T-helper 17 cell (primary cell): ENCODE measurements at places on chromosomes 1 and 21.
A peak's percentile ranks its signal among the peaks of the same experiment; 100 is the strongest.

DNA sequence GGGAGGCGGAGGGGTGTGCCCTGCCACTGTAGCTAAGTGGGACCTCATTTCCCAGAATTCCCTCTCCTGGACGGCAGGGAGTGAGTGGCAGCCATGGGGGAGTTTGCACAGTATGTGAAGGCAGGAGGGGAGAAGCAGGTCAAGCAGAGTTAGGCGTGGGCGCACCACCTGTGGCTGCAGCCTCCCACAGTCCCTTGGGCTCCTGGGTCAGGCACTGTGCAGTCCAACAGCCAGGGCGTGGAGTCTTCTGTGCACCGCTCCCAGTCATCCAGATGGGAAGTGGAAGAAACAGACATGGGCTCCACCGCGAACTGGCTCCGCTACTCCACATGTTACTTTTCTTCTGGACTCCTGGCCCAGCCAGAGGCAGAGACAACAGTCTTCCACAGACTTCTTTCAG lies 85.4 kb upstream of the TIAM1 start:
- no peak for DNase-seq

GRCh38 chr1:4220362-4220761 lies 320.3 kb upstream of the C1orf174 start:
- no peak for DNase-seq

DNA sequence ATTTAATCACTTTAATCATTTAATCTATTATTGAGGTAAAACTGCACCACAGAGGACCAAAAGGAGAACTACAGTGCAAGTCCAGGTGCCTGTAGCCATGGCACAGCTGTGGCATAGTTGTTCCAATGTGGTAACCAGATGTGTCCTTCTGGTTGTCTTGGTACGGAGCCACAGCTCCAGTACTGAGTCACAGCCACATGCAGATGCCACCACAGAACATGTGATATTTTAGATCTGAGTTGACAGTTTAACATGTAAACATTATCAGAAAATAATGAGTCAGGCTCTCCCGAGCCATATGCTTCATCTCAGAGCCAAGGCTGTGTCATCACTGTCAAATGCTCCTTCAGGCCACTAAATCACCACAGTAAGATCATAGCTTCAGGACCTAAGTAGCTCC lies 56.4 kb upstream of the RGS7 start:
- no peak for DNase-seq

- DNase-seq: no peak
Observed at GRCh38 chr21:33884376-33885171, 31.0 kb downstream of the ATP5PO start.

DNA sequence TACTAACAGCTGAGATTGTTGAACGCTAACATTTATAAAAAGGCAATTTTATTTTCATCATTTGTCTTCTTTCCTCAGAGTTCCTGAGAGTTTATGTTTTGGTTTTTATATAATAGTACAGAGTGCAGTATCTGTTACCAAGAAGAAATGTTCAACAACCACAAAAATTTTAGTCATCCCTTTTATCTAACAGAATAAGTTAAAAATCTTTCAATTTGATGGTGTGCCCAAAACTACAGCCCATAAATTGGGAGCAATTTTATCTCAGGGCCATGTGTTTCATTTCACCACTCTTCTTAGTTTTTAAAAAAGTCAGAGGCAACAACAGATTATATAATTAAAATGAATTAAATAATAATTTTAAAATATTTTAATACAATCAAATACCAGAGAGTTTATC lies 37.1 kb downstream of the NEXN start:
- DNase-seq: no peak

DNA sequence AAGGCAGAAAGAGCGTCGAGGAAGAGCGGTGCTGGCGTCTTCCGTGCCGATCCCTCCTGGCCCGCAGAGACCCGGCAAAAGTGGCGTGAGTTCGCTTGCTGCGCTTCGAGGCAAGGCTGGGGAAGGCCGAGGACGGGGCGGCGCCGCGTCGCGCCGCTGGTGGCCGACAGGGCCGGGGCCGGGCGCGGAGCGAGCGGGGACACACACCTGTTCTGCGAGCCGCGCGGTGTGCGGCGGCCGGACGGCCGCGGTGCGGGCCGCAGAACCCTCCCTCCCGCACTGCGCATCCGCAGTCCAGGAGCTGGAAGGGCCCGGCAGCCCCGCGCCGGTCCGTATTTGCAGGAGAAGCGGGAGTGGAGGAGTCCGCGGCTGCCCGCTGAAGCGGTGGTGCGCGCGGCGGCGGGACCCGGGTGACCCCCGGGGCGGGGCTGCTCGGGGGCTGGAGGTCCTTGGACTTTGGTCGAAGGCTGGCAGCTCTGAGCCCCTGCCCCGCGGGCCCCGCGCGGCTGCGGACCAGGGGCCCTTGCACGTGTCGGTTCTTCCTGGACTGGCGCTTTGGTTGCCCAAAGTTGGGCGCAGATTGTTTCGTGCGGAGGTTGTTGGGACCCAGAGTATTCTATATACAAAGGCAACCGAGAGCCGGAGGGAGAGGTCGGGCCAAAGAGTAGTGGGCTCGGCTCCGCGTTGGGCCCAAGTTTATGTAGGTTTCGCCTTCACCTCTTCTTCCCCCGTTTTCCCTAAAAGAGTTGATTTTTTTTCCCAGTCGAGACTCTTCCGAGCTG lies 2.6 kb downstream of the RNF220 start:
- DNase-seq: no peak

GRCh38 chr1:235417086-235417697 lies 50.0 kb downstream of the TBCE start:
- peak; percentile 54 for DNase-seq

GRCh38 chr21:29721221-29721620 lies 218.6 kb downstream of the GRIK1 start:
- no peak for DNase-seq

DNA sequence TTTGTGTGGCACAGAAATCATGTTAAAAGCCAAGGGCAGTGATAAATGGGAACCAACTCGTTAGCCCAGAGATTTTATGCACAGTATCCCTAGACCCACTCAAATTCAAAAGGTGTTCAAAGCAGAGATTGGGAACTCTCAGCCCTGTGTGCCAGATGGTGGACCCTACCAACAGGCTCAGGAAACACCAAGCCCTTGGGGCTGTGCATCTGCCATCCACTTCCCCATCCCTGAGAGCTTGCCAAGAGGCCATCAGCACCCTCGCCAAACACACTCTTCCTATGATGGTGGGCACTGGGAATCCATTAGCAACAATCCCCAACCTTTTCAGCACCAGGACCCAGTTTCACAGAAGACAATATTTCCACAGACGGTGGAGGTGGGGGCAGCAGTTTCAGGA lies 194.2 kb upstream of the NFIA start:
- DNase-seq: no peak

- no peak for DNase-seq
Observed at GRCh38 chr1:153588482-153588881, 22.8 kb upstream of the S100A2 start.

GRCh38 chr1:182829285-182829932 lies 9.7 kb upstream of the DHX9 start:
- no peak for DNase-seq

- DNase-seq: no peak
Observed at GRCh38 chr1:220873868-220874655, 5.2 kb upstream of the HLX start.

- no peak for DNase-seq
Observed at GRCh38 chr21:30829659-30830058, at the start of gene KRTAP7-1. Gene KRTAP7-1, minus strand, starts transcription at chr21:30829759. Its CDS starts 61 bp downstream, at chr21:30829698.

GRCh38 chr1:208756339-208756981 lies 512.3 kb upstream of the PLXNA2 start:
- no peak for DNase-seq
